ENCODE measurements at places on chromosomes 2 and 18.
A peak's percentile ranks its signal among the peaks of the same experiment; 100 is the strongest.

DNA sequence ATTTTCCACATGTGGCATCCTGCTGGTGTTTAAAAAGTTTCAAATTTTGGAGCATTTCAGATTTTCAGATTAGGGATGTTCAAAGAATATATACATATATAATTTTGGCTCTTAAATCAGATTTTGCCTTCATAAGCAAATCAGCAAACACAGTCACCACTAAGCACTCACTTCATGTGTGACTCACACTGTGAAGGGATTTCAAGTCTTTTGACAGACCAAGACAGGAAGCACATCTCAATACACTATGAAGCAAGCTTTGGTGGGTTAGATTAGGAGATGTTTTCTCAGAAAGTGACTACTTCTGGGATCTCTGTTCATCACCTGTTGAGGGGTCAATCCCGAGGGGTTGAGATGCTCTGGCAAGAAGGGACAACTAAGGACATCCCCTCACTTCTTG is 227.8 kb upstream of the RBBP8 start:
- DNase-seq = no peak

DNA sequence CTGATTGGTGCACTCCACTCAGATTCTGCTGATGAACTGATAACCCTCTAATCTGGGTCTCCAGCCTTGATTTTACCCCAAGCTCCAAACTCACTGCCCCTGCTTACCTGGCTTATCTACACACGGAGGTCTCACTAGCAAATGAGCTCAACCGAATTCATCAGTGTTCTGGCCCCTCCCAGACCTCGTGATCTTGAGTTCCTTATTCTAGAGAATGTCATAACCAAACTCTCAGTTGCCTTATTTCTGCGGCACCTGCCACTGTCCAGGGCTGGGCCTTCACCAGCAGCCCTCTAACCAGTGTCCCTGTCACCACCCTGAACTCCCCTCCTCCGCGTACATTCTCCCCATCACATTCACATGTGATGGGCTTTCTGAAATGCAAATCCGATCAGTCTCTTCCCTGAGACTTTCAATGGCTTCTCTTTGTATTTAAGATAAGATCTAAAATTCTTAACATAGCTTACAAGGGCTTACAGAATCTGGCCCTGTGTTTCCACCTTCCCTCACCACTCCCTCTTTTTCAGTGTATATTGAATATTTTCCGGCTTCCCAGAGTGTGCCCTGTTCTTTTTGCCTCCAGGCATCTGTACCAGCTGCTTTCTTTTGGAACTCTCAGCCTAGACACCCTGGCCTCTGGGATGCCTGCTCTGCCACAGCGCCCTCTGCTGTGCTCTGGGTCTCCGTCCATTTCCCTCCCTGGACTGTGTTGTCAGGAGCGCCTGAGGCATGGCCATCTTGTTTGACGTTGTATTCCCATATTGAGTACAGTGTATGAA is 31.1 kb downstream of the NAB1 start:
- DNase-seq = no peak

DNA sequence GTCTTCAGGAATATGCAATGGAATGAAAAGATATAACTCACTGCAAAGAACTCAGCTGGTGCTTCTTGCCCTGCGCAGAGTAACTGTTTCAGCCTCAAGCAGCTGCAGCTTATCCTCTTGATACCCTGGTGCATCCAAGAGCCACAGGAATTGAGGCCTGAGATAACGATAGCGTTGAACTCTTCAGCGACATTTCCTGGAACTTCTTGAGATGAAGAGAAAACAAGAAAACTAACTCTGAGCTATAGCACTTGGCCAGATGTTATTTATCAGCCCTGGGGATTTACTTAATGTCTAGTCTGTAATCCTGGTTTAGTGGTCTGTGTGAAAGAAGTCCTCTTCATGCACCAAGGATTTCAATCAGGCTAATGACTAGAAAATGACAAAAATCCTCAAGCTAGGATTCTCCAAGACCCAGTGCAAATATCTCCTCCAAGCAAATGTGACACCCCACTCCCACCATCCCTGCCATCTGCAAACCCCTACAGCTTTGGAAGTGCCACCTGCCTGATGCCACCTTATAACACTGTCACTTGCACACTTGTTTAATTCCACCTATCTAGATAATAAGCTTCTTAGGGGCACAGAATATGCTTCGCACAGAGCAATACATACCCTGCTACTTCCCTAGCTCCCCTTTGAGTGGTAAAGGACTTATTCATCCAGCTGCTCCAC is 40.6 kb downstream of the EHD3 start:
- no peak for DNase-seq

GRCh38 chr2:589281-590130 is 87.7 kb downstream of the TMEM18 start:
- peak; percentile 33 for DNase-seq

GRCh38 chr2:198662905-198663304 is 794.8 kb downstream of the SATB2 start:
- peak; percentile 34 for DNase-seq

- no peak for DNase-seq
Observed at GRCh38 chr2:147600646-147601045, 244.2 kb upstream of the ACVR2A start.

- no peak for DNase-seq
Observed at GRCh38 chr2:24508878-24509277, 17.8 kb downstream of the NCOA1 start.

- DNase-seq = no peak
Observed at GRCh38 chr2:63642946-63643345, 54.2 kb downstream of the MDH1 start.

GRCh38 chr2:205461678-205462665 is 220.3 kb upstream of the NRP2 start:
- DNase-seq = no peak

GRCh38 chr2:183892315-183892941 is 705.9 kb upstream of the ZNF804A start:
- no peak for DNase-seq

DNA sequence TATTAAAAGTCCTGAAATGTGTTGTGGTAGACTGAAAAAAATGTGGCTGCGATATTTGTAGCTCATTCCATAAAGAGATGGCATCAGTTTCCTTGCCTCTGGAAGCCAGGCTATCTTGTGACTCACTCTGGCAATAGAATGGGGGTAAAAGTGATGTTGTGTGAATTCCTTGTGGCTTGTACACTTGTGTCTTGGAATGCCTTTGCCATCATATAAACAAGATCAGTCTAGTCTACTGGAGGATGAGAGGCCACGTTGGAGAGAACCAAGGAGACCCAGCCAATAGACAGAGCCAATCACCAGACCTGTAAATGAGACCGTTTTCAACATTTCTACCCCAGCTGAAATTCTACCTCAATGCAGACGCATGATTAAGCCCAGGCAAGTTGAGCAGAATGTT is 254.1 kb downstream of the TRIB2 start:
- DNase-seq = no peak

DNA sequence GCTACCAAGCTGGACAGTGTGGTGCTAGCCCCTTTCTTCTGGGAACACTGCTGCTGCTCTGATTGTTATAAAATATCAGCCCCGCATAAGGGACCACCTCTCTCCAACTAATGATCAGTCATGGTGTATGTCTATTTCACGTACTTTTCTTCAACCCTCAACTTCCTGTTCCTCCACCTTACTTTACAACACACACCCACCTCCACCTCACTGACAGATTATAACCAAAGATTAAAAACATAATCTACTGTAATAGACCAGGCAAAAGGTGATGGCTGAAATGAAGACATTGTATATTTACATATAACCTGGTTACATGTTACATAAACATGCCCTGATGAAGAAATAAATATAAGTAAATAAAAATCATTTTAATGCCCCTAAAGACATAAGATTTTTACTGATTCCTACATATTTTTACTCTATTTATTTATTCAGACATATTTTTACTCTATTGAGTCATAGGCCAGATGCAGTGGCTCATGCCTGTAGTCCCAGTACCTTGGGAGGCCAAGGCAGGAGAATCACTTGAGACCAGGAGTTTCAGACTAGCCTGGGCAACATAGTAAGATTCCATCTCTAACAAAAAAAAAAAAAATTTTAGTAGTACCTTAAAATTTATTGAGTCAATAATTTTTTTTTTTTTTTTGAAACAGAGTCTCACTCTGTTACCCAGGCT is 12.8 kb downstream of the STK39 start:
- no peak for DNase-seq

- no peak for DNase-seq
Observed at GRCh38 chr2:166104773-166105172, 23.0 kb downstream of the SCN1A start.

GRCh38 chr2:233532971-233533370 is 33.6 kb downstream of the USP40 start:
- DNase-seq = no peak

DNA sequence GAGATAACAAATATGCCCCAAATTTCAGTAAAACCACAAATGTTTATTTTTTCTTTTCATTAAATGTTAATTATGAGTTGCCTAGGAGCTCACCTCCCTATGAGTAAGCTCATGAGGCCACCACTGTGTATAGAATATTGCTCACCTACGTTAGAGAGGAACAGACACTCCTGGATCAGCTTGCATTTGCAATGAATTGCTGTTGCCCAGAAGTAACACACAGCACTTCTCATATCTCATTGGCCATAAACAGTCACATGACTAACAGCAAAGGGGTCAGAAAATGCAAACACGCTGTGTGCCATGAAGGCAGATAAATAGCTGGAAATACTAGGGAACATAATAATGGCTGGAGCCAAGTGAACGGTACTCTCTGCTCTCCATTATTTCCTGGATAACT is 89.0 kb upstream of the GALNT5 start:
- no peak for DNase-seq

- no peak for DNase-seq
Observed at GRCh38 chr18:30705943-30706342, 336.6 kb downstream of the DSC3 start.

DNA sequence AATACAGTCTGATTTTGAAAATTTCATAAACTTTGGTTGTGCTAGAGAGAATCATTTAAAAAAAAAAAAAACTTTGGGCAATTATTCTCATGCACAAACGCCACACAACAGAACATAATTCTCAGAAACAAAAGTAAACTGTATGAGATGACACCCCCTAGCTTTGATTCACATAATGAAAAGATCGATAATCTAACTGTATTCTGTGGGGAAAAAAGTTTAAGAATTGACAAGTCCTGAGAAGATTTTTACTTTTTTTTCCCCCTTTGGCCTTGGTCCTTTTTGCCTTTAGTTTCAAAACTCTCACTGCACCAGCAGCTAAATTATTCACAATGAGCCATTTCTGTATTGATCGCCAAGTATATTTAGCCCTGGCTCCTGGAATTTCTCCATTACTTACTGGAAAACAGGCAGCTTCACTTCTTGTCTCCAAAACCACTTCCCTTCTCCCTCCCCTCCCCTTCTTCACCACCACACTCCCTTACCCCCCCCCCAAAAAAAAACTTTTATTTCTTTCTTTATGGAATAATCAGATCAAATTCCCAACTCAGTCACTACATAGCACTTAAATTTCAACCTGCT is 2.0 kb downstream of the IKZF2 start:
- peak; percentile 13 for DNase-seq

DNA sequence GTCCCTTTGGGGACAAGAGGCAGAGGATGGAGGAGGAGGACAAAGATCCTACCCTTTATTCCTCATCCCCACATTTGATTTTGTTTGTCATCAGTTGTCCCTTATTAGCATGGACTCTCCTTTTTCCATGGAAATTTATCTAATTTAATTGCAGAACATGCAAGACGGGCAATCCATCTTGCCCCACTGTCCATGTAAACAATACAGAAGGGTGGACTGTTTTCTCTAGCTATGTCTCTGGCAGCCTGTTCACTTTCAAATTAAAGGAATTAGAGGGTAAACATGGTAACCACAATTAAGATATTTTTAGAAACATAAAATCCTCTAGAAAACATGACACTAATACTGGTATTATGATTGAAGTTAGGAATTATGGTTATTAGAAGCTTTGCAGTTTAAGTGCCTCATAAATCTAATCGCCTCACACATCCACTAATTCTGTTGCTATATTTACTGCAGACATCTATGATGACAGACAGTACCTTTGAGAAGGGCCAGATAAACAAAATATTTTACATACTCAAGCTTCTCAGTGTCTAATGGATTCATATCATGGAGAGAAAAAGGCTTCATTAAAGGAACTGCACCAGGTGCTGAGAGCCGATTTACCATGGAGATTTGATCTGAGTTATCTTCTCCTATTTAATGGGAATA is 215.5 kb downstream of the LNPK start:
- no peak for DNase-seq

- DNase-seq = no peak
Observed at GRCh38 chr2:49753344-49753985, 599.1 kb upstream of the FSHR start.

DNA sequence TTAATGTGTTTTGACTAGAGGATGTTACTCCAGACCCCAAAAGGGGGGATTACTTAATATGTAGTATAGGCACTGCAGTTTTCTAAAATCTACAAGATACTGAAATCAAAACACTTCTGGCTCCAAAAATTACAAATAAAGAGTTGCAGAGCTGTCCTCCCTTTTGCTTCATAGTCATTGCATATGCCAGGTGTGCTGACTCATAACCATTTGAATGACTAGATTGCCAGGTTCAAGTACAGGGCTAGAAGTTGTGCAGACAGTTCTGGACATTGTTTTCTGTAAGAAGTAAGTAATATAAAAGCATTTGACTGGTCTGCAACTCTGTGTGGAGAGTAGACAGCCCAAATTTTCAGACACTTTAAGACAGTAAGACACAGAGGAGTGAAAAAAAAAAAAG is 6.7 kb downstream of the CWC22 start:
- DNase-seq = no peak

GRCh38 chr2:29990129-29990528 is 68.7 kb upstream of the ALK start:
- no peak for DNase-seq

Data from muscle of arm (tissue), 14 donors.